Colonic mucosa (tissue), 4 donors: ENCODE measurements at places on chromosomes 7 and 10. TPM values are rescaled to one million over a fixed set of nuclear protein-coding genes. Genes with fewer than 3 reads are reported as not detected.

GRCh38 chr7:135773464-135773863 is 24.9 kb upstream of the FAM180A start:
- DNase-seq: peak; percentile 42

The C10orf71 gene
- total RNA-seq: not detected

The DGKB gene
- 0.25 TPM for total RNA-seq

The HPS6 gene
- 21.9 TPM for total RNA-seq

DNA sequence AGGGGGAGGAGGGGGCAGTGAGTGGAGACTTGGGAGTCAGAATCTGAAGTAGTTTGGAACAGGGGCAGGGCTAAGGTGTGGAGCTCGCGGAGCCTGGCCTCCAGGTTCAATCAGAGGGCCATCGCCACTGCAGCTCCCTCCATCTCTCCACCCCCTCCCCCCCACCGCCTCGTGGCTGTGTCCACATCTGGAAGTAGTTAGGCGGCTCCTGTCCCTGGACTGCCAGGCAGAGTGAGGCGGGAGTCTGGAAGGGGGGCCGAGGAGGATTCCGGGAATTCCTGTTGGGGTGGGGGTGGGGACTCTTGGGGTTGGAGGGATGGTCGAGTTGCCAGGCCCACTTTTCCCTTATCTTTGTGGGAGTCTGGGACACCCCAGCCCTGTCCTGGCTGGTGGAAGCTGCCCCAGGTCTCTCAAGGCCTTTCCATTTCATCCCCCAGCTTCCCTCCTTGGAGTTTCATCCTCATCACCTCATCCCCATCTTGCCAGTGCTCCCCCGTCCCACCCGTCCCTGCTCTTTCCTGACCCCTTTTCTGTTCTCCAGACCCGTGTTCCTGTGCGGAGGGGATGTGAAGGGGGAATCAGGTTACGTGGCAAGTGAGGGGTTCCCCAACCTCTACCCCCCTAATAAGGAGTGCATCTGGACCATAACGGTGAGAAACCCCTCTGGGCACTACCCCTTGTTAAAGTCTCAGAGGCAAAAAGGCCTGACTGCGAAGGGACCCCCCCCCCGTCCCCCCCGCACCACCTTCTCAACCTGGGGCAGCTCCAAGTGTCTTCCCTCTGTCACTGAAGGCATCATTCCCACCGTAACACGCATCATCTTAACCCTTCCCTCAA is 944 bp downstream of the PCOLCE start:
- DNase-seq: peak; percentile 56

The VSTM4 gene
- 1.2 TPM for total RNA-seq

- no peak for DNase-seq
Measured at GRCh38 chr10:26857991-26858706, 2.6 kb downstream of the ABI1 start.

- DNase-seq: no peak
Measured at GRCh38 chr10:33703501-33704213, 369.2 kb upstream of the NRP1 start.

The SEPTIN14 gene
- total RNA-seq: not detected

The GRM3 gene
- total RNA-seq: not detected

GRCh38 chr10:85597006-85597405 is 769.6 kb downstream of the GRID1 start:
- DNase-seq: no peak

The TMEM213 gene
- not detected for total RNA-seq

The LIPJ gene
- not detected for total RNA-seq

The INA gene
- total RNA-seq: 0.44 TPM

DNA sequence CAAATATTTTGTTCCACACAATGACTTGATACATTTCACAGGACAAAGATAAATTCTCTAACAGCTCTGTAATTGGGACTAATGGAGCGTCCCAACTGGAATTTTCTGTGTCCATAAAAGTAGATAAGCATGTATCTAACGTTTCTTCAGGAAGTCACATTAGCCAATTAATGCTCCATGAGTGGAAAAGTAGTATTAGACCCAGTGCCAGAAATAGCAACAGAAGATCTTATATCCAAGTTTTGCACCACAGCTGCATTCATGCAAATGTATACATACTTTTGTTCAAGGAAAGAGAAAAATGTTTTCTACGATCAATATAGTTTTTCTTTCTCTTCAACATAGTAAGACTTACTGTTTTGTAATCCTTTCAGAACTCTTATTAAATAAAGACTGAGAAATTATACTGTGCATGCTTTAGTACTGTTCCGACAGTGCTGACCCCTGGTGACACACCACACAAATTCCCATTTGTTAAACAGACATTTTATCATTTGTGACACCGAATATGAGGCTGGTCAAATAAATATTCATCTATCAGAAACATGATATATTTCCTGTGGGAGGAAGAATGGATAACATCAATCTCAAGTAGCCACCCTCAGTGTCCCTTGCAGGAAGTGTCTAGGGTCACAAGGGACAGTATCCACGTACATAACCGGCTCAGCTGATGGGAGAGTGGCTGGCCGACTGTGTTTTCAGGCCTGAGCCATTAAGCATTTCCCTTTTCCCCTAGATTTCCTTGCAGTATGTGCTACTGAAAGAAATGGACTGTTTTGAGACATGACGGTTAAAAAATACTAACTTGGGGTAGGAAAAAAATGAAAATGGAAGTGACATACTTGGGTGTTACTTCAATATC is 102.1 kb upstream of the RSU1 start:
- no peak for DNase-seq

The UBE3C gene
- 50.9 TPM for total RNA-seq

GRCh38 chr10:77899690-77900089 is 26.9 kb downstream of the DLG5 start:
- no peak for DNase-seq

DNA sequence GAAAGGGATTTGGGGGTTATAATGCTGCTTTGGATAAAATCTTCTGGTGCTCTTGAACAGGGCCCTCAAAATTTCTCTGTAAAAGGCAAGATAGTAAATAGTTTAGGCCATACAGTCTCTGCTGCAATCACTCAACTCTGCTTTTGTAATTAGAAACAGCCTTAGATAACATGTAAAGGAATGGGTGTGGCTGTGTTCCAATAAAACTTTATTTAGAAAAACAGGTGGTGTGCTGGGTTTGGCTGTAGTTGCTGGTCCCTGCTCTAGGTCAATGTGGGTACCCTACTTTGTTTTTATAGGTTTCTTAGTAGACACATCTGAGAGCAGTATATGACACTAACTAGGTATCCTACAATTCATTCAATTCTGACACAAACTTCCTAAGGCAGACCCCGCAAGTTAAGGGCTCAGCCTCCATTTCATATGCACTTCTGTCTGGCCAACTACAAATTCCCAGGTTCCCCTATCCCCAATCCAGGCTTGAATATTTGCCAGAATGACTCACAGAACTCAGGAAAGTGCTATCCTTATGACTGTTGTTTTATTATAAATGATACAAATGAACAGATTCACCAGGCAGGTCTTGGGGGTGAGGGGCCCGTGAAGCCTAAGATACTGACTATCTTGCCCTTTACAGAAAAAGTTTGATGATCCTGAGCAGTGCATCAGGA is 349.9 kb downstream of the RPS24 start:
- no peak for DNase-seq

DNA sequence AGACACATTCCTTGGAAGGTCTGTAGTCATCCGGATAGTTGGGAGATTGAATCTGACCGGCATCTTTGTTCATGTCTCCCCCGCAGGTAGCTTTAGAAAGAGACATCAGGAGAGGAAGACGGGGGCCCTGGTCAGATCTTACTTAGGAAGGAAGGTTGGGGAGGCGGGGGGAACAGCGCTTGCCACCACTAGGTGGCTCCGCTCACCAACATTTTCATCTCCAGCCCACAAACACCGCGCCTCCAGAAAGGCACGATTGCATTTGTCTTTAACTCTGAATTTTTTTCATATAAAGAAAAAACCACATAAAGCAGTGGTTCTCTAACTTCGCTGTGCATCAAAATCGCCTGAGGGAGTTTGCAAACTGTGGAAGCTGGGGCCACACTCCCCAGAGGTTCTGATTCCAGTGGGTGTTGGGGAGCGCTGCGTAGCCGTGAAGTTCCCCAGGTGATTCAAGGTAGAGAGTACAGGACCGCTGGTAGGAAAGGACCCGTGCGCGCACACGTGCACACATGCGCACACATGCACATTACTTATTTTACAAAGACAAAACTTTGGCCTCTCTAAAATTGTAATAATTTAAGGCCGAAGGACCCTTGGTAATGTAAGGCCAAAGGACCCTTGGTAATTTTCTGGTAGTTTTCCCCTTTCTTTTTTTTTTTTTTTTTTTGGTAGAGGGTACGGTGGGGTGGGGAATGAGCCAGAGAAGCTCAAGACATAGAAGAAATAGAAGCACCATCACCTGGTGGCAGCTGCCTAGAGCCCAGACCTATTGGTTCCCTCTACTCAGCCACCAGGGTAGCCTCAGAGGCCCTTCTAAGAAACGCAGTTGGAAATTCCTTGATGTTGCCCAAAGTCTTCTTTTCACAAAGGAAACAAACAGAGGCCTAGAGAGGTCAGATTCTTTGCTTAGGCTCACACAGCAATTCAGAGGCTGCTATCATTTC is 37.4 kb upstream of the OPALIN start:
- peak; percentile 53 for DNase-seq

GRCh38 chr7:159147687-159148086 is 3.0 kb upstream of the VIPR2 start:
- DNase-seq: no peak

DNA sequence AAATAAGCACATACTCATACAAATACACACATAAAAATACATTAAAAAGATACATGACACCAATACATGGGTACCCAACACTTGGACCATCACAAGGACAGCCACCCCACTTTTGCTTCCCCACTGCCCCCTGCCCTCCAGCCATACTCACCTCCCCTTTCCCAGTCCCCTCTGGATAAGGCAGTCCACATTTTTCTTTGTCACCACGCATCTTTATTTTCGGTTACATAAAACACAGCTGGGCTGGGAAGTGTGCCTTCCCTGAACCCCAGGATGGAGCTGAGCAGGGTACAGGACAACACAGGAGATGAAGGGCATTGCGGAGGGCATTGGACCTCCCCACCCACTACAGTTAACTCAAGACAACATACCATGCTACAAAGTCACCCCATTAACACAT is 1.1 kb upstream of the HOXA3 start:
- peak; percentile 25 for DNase-seq

The PHYHIPL gene
- not detected for total RNA-seq

DNA sequence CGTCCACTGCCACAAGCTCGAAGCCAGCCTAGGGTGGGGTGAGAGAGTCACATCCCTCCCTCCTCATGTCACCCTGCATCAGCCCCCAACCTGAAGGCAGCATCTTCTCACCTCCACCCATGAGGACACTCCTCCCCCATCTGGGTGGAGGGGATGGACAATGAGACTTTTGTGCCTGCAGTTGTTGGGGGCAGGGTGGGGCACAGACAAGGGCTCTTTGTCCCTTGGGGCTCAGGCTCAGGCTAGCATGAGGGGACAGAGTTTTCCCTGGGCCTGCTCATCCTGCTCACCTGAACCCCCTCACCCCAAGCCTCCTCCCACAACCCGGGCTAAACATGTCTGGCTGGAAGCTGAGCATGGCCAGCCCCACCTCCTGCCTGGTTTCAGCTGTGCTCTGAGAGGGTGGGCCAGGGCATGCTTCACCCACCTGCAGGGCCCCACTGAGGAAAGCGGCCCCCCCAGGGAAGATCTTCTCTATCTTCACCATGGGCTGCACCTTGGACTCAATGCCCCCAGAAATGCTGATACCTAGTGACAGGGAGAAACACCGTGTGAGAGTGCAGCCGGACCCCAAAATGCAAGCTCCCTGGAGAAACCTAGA is 9.3 kb downstream of the LZTS2 start:
- DNase-seq: no peak

DNA sequence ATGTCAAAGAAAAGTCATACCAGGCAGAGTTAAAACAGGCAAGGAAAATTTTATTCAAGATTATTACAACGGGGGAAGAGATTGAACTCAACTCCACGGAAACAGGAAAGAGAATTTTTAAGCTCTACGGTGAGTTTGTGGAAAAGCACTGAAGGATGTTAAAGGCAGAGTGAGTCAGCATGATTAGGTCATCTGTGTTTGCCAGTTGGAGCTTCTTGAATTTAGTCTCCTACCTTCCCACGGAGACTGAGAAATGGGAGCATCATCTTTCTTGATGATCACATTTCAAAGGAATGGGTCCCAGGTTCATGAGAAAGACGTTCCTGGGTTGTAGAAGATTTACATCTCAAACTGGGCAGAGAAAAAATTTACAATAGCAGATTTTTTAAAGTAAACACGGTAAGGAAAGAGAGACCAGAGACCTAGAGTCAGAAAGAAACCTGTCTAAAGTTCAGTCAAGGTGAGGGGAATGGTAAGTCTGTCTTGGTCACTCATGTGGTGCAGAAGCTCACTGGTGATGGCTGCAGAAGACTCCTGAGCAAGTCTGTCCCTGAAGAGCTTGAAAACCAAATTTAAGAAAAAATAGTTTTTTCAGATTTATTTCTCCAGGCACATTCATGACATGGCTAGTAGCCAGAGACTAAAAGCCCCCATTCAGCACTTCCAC is 516.9 kb upstream of the LRRN3 start:
- DNase-seq: no peak

DNA sequence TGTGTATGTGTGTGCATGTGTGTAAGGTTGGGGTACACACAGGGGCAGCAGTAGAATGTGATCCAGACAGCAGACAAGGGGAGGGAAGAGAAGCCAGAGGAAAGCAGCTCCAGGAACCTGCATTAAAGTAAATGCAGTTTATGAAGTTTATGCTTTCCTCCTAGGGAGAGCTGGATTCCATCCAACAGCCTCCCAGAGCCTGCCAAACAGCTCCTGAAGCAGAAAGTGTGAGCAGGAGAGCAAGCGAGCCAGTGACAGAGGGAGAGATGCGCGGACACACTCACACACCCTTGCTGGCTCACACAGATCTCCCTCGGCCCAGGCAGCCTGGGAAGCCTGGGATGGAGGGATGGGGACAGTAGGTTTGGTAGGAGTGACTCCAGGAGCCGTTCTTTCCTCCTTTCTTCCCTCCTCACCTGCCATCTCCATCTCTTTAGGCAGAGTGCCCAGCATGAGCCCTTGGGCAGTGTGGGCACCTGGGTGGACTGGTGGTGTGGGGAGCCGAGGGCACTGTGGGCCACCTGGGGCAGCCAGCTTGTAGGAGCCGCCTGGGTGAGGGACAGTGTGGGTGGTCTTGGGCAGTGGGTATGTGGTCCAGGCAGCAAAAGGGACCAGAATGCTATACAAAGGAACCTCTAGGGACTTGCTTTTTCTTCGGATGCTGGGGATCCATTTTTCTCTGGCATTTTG is 46.1 kb downstream of the PAX2 start:
- DNase-seq: no peak

DNA sequence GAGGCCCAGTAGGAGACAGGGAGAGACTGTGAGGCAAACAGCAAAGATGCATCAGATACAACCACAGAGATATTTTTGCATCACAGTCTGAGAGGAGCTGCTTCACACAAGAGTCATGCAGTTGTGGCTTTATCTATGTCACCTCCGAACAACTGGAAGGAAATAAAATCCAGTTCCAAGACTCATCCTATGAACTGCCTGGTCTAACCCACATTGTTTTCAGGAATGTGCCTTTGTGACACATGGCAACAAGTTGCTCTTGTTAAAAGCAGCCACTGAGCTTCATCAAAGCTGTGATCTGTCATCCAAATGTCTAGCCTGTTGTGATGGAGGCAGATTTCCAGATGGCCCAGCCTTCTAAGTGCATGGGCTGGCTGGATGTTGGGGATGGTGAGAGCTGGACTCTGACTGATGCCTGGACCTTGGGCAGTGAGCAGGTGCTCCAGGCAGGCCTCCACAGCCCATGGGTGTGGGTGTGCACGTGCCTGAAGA is 255.0 kb downstream of the BMPER start:
- DNase-seq: no peak

The TRIM74 gene
- total RNA-seq: 0.72 TPM

GRCh38 chr7:112987171-112987570 is 99.5 kb downstream of the GPR85 start:
- DNase-seq: no peak

- no peak for DNase-seq
Measured at GRCh38 chr7:74236284-74236683, 17.9 kb downstream of the RFC2 start.
